ENCODE measurements at places on chromosomes 7 and 10.

- DNase-seq = no peak
These were observed 445 bp downstream of the SSBP1 start for GRCh38 chr7:141738592-141739013.

DNA sequence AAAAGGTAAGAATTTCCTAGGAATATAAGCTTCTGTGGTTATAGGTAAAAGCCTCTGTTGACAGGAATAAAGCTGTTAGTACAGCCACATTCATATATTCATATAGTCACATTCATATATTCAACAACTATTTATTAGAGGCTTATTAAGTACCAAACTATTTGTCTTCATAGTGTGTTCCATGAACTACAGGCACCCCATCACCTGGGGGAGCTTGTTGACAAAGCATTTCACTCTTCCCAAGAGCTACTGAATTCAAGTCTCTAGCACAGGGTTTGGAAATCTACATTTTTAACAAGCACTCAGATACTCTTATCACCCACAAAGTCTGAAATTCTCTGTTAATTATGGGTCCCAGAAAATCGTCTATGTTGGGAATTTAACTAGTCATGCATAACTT is 110.6 kb downstream of the RNLS start:
- DNase-seq = no peak

GRCh38 chr10:103540722-103541121 is 47.2 kb downstream of the NEURL1 start:
- no peak for DNase-seq

- DNase-seq = no peak
These were observed 698.6 kb upstream of the NRP1 start for GRCh38 chr10:34033078-34033477.

DNA sequence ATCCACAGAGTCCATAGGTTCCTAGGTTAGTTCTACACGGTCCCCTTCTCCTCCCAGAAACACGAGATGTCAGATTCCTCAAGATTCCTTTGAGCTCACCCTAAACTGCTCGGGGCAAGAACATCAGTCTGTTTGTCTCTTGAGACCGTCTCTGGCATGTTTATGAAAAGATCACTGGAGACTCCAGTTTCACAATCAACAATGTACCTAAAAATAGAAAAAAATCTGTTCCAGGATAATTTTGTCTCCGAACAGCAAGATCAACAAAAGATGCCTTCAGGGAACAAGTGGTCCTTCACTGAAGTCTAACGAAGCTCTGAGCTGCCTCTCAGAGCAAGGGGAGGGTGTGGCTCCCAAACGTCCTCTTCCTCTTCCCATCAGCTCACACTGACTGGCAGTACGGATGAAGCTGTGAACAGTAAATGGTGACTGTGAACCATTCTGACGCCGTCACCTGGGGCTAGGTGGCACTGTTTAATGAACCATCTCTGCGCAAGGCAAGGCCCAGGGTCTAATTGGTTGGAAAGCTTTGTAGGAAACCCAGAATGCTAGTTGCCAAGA is 156.2 kb upstream of the LYZL1 start:
- DNase-seq = no peak

DNA sequence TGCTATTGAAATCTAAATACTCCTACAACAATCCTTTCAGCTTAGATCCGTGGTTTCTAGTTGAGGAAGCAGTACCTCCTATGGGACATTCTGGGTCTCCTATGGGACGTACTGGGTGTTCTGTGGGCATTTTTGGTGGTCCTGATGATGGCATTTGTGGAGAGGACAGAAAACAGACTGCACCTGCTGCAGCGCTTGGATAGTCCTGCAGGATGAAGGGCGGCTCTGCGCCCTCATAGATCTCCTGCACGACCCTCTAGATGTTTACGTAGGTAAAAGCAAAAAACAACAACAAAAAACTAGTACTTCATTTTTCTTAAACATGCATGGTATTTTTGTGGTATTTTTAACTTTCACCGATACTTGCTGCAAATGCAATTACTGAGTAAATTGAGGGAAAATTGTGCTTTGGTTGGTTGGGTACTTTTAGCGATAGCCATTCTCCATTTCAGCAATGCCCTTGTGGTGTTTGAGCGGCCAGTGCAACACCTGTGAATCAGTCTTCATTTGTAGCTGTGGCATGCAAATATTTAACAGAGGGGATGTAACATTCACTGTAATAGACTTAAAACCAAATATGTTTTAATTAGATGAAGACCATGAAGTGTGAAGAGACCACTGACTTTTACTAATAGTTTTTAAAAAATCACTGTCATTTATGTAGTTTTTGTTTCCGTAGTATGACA is 461.2 kb downstream of the SDK1 start:
- no peak for DNase-seq

DNA sequence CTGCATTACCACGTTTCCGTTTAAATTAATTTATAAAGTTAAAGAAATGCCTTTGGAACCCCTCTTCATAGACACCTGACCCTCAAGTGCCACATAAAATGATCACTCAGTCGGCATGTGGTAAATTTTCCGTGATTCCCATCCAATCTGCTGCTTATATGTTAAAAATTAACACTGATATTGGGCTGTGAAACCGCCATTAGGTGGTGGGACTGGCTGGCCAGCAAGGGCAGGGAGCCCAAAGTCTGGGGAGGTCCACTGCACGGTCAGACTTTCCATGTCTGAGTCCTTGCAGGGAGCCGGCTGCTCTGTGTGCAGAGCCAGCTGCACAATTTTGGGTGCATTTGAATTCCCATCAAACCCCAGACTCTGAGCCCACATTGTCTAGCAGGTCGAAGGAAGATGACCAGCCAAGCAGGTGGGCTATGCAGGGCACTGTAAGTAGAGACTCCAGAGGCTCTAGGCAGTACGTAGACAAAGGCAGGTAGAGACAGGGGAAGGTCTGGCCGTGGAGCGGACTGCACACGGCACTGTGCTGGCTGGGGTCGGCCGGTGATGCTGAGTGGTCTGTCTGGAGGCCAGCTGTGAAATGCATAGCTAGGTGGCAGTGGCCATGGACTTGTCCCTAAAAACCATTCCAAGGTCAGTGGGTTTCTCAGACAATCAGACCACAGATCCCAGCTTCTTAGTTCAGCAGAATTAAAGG is 122.9 kb downstream of the SH3PXD2A start:
- DNase-seq = no peak

DNA sequence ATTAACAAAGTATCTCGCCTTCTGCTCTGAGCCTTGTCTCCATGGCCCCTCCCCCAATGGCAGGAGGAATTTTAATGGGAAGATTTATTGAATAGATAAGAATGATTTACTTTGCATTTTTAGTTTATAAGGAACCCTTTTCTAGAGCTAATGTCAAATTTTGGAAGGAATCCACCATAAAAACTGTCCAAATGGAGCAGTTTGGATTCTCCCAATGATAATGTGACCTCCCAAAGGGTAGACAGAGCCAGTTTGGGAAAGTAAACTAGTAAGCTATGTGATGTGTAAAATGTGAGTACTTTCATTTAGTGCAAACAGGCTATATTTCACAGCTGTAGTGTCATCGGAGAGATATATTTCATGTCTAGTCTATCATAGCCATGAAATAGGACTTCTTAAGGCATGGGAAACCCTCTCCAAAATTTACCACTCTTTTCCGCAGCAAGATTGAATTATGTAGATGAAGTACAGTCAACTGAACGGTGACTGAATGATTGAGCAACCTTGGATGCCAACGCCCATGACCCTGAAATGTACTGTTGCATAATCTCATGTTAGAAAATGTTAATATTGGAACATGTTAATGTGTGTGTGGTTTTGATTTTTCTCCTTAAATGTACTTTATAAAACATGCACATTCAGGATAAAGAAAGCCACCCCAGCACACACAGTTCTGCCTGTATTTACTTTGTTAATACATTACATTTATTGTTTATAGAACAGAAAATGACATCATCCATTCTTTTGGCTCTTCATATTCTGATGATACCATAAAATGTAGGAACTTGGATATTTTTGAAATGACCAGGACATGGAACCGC is 140.6 kb downstream of the NRP1 start:
- DNase-seq = no peak
